ENCODE measurements at places on chromosomes 4 and X.

GRCh38 chrX:154979629-154980028, 42.9 kb downstream of the F8 start:
- DNase-seq, result no peak

DNA sequence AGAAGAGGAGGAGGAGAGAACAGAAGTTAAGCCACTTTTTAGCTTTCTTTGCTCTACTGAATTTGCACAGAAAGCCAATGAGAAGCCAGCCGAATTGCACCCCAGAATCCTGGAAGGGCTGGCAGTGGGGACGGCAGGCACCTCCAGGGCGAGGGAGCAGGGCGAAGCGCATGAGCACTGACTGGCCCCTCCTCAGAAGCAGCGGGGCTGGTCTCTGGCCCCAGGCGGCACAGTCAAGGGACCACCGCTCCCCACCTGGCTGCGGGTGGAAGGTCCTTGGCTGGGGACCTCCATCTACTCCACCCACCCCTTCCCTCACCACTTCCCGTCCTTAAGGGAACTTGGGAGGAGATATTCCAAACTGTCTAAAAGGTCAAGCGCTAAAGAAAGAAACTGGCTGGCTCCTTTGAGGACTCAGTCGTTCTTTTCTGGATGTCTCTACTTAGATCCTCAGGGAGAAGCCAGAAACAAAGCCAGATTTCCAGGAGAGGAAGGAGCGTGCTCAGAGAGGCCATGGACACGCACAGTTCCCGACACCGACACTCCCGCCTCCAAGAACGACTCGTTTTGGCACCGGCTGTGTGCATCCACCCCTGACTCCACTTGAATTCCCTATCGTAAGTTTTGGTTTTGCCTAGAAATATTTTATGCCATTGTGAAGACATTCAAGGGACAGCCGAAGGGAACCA, 59.5 kb upstream of the CRMP1 start:
- no peak for DNase-seq

DNA sequence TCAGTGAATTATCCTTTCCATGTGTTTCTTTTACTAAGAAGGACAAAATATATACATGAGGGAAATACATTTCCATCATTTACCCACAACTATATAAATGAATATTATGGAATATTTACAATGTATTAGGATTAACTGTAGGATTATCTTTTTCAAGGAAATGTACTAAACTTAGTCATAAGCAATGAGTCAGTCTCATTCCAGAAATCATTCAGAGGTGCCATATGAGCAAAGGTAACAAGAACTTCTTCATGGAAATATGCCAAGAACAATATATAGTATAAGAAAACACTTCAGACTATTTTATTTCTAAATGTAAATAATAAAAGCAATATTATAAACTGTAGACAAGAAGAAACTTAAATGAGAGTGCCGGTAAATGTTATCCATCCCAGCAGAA, 67.1 kb downstream of the USP38 start:
- DNase-seq, result no peak

DNA sequence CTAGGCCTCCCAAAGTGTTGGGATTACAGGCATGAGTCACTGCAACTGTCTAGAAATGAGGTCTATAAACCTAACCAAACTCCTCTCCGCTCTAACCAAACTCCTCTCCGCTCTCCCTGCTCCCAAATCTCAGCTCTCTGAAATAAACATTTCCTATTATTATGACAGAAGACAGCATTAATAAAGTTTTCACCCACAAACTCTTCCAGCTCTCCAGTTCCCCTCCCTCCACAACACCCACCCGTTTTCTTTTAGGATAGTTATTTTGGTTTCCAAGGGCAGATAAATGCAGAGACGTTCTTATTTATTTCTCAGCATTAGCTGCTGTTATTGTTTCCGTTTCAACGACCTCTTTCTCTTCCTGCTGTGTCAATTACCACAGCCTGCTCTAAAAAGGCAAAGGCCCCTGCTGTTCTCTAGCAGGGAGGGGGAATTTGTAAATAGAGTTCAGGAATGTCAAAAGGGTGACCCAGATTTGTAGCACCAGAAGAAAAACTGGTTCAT, 13.3 kb upstream of the SCD5 start:
- no peak for DNase-seq

DNA sequence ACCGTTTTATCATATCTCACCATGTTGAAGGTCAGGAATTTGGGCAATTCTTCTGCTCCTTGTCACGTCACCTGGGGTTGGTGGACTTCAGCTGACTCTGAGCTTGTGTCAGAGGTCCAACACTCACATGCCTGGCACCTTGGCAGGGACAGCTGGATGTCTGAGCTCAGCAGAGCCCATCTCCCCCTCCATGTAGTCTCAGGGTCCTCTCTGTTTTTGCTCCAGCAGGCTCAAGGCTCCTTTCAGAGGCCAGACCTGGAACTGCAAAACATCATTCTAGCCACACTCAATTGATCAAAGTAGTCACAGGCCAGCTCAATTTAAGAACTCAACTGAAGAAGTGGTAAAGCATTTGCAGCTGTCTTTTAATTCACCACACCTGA, 45.4 kb downstream of the EDNRA start:
- no peak for DNase-seq

Measured in NCI-H526 (cell line).